CD4-positive, alpha-beta T cell treated with Interleukin-1 beta for 1 hour (primary cell): ENCODE measurements at places on chromosomes 2 and 18.

GRCh38 chr2:27522400-27522945 is 25.8 kb downstream of the GCKR start:
- DNase-seq = no peak

GRCh38 chr2:23627236-23628009 is 242.4 kb downstream of the KLHL29 start:
- DNase-seq = no peak

- no peak for DNase-seq
These were observed 29.4 kb upstream of the ASB1 start for GRCh38 chr2:238397356-238397755.

DNA sequence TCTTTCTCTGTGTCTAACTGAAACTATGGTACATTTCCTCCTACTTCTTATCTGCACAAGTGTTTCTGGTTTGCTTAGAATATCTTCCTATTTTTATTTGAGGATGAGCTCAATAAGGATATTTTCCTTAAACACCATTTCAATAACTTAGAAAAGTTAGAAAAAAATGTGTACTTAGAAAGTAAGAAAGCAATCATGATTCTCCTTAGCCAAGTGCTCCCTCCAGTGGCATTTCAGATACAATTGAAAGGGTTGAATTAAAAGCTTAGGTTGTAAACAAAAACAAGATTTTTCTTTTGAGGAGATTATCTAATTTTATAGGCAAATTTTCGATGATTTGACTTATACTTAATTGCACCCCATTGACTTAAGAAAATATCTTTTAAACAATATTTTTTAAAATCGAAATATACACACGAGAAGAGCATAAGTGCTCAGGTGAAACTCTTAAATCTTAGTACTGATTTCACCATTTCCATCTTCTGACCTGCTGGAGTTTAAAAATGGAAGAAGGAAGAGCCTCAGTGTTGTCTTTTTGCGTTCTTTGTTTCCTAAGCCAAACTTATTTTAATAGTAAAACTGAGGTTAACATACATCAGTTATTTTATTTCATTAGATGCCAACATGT is 26.9 kb downstream of the C18orf63 start:
- DNase-seq = peak; percentile 45

- no peak for DNase-seq
These were observed 158.6 kb downstream of the CDH2 start for GRCh38 chr18:28018351-28018750.

DNA sequence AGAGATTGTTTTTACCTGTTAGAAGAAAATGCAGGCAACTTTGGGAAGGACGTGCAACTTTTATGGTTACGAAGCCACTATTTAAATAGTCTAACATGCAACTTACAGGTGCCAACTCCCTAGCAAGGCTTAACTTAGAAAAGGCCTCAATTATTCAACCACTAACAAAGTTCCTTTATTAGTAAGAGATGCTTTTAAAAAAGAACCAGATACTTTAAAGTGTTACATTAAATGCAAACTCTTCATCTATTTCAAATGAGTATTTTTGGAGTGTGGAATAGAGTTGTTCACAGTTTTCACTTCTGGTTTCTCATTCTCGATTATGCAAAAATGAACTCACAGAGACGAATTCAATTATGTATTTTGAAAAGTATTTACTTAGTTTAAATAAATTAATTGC is 51.7 kb downstream of the PELI1 start:
- no peak for DNase-seq

DNA sequence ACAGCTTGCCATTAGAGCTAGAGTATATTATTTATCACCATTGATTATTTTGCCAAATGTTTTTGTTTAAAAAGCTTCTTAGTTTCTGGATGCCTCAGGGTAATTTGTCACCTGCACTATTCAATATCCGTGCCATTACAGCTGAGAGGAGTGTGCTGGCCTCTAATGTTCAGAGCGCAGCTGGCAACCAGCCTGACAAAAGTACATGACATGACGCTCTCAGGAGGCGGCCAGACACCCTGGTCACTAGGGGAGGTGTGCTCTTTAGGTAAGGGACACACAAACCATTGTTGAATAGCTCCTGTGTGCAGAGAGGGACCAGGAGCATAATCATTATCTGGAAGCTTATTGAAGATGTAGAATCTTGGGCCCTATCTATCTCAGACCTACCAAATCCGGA is 20.3 kb downstream of the LIMS1 start:
- DNase-seq = no peak

- DNase-seq = no peak
These were observed 49.4 kb upstream of the ACTR3 start for GRCh38 chr2:113840518-113840917.

DNA sequence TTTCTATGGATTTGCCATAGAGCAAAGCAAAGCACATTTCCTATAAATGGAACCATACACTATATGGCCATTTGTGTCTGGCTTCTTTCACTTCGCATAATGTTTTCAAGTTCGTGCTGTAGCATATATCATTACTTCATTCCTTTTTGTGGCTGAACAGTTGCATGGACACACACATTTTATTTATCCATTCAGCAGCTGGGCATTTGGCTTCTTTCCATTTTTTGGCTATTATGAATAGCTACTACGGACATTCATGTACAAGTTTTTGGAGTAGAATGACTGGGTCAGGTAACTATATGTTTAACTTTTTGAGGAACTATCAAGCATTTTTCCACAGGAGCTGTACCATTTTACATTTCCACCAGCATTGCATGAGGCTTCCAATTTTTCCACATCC is 10.7 kb upstream of the SELENOI start:
- DNase-seq = no peak

DNA sequence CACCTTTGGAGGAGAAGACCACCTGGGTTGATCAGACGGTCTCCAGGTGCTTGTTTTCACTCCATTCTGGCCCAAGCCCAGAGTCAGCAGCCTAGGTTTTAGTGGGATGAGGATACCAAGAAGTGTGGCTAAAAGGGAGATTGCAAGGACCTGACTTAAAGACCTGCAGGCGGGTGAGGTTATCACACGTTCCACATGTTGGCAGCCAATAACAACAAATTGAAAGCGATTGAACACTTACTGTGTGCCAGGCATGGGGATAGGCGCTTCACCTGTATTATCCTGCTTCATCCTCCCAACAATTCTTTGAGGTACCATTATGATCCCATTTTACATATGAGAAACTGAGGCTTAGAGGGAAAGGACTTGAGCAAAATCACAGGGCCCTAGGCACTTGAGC is 5.0 kb downstream of the ARL4C start:
- peak; percentile 46 for DNase-seq

DNA sequence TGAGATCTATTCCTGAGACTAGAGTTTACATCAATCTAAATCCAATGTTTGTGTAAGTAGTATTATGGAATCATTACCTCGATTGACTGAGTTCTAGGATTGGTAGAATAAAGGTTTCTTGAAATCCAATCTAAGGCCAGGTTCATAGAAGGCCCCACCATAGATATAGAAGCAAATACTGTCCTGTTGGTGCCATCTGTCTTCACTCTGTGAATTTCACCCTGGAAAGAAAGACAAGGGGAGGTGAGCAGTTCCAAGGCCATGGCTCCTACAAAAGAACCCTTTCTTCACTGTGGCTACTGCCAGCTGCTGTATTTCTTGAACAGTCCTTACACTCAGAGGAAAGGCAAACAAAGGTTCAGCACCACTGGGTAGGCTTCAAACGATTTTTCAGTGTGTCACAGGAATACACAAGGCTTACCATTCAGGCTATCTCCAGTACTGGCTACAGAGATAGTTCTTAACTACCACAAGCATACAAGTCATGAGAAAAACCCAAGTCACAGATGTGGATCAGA is 137.0 kb downstream of the LRP2 start:
- DNase-seq = no peak

DNA sequence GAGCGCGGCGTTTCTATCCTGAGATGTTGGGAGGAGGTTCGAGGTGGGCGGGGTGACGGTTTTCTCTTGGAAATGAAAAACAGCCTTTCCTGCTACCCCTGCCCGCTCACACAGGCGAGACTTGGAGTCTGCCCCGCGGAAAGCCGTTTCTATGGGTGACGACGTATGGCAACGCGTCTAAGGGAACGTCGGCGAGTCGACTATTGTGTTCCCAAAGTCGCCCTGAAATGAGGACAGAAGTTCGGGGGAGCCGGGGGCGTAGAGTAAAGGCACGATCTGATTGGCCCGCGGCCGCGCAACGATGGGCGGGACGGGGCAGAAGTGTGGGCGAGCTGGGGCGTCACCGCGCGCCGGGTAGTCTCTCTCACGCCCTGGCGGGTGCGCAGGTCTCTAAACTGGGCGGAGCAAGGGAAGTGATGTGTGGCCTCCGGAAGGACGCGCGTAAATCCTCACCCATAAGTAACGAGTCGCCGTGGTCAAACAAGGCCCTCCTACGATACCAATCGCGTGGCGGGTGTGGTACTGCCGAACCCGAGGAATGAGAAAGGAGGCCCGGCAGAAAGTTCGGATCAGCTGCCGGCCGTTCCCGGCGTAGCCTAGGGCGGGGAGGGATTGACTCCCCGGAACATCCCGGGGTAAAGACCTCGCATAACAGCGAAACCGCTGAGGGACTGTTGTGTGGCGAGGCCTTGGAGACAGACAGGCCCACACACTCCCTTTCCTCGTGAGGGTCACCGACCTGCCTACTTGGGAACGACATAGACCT is 89.6 kb downstream of the FAM161A start:
- DNase-seq = peak; percentile 98

- no peak for DNase-seq
These were observed 1.7 kb downstream of the APOB start for GRCh38 chr2:21041943-21042707.

GRCh38 chr2:151766437-151767153 is 32.3 kb upstream of the NEB start:
- peak; percentile 2 for DNase-seq

- DNase-seq = no peak
These were observed 60.7 kb upstream of the KIF5C start for GRCh38 chr2:148814143-148814859.

GRCh38 chr2:217790195-217790594 is 212.6 kb downstream of the TNS1 start:
- peak; percentile 39 for DNase-seq

DNA sequence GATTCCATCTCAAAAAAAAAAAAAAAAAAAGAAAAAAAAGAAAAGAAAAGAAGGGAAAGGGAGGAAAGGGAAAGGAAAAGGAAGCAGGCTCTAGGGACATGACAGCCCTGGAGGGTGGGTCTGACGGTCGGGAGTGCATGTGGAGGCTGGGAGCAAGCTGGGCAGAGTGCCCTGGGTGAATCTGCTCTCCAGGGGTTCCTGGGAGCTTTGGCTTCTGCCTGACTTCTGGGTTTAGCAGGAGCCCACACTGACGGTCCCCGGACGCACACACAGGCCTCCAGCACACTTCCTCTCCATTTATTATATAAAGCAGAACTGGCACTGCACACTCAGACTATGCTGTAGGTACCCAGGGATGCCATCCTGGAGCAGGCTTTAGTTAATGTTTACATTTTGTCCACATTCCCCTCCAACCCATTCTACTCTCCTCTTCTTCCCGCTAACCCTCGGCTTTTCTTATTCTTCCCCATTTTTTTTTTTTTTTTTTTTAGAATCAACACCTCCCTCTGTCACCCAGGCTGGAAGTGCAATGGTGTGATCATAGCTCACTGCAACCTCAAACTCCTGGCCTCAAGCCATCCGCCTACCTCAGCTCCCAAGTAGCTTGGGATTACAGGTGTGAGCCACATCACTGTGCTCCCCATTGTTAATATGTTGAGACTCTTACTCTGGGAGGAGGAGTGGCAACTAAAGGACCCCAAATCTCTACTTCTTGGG is 151.1 kb upstream of the SLC1A4 start:
- no peak for DNase-seq

DNA sequence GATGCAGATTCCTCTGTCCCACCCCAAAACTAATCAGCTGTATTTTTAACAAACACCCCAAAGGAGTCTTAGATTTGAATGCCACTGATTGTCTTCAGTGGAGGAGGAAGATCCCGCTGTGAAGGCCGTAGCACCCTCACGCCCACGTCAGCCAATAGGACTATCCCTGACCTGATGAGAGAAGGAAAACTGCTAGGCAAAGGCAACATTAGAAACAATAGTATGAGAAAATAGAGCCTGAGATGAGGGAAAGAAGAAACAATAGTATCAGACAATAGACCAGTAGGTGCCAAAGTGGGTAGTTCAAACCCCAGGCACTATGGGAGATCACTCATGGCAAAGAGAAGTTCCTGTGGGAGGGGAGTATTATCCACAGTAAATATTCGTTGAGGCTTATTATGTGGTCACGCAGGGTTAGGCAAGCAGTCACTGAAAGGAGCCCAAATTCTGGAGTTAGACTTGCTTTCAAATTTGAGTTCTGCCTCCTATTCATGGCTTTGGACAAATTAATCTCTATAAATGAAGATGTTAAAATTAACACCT is 2.8 kb downstream of the PCBP1 start:
- no peak for DNase-seq

- no peak for DNase-seq
These were observed 217.2 kb downstream of the NR4A2 start for GRCh38 chr2:156115338-156115737.

DNA sequence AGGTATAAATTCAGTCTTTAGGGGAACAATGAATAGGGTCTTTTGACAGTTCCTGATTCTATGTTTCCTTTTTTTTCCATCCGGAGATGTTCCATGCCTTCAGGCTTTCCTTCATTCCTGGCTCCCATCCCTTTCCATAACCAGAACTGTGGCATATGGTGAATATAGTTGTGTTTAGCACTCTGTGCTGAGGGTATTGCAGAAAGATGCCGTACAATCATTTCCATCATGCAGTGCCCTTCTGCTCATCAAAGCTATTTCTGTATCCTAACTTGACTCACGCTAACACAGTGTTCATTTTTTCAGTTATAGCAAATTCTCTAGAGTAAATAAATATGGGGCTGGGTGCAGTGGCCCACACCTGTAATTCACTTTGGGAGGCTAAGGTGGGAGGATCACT is 131.9 kb upstream of the EML6 start:
- no peak for DNase-seq

DNA sequence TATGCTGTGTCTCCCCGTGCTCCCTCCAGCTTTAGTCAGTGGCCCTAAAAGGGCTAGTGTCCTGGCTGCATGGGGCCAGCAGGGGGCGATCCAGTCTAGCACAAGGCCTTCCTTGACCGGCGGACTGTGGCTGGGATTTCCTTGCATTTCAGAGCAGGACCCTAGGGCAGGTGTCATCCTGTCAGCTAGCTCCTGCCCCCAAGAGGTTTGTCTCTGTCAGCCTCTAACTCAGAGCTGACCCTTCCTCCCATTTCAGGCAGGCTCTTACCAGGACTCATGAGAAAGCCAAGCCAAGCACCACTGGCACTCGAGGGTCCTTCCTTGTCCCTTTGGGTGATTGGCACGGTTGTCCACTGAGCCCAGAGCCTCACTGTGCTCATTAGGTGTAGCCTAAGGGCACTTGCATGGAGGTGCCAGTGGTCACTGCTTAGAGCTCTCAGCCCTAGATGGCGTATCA is 140.3 kb downstream of the RPIA start:
- peak; percentile 19 for DNase-seq

DNA sequence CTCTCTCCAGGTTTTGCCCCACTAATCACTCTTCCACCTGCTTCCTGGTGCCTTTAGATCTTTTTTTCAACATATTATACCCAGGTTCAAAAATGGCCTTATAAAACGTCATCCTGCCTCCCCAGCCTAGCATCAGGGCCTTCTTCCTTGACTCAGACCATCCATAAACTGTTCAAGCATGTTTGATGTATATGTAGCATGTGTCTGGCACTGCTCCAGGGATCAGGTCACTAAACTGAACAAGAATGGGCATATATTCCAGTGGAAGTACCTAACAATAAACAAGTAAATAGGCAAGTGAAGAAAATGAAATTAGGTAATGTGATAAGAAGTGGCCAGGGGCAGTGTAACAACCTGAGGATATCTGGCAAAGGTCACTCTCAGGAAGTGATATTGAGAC is 141.2 kb downstream of the TRIB2 start:
- DNase-seq = no peak

GRCh38 chr2:12855508-12855907 is 138.8 kb downstream of the TRIB2 start:
- DNase-seq = no peak
